ENCODE measurements at places on chromosomes 11 and 22.

DNA sequence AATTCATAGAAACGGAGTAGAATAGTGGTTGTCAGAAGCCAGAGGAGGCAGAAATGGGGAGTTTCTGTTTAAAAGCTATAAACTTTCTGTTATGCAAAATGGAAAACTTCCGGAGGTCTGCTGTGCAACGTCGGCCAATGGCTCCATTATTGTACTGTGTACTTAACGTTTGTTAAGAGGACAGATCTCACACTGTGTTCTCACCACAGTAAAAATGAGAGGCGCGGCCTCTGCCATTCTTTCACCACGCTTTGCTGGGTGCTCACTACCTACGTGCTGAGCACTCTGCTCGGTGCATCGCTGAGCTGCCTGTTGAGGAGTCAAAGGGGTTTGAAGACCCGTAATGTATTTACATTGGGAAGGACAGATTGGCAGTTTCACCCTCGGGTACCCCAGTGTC lies 218.8 kb upstream of the B3GAT1 start:
- no peak for DNase-seq

GRCh38 chr11:93718057-93718563 lies 23.2 kb downstream of the TAF1D start:
- DNase-seq: peak; percentile 33

GRCh38 chr11:60763692-60764369 lies 7.2 kb downstream of the MS4A15 start:
- DNase-seq: no peak

DNA sequence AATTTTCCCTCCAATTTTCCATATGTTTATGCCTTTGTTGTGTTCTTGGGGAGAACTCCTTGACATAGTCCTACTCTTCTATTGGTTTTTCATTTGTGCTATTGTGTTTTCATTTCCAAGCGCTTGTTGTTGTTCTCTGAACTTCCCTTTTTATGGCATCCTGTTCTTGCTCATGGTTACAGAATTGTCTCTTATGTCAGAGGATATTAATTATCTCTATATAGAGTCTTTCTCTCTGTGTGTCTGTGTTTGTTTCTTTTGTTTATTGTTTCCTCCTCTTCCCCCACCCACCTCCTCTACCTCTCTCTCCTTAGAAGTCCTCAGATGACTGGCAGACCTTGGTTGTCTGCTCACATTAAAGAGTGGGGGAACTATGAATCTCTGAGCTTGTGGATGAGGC lies 69.9 kb downstream of the HORMAD2 start:
- DNase-seq: no peak

DNA sequence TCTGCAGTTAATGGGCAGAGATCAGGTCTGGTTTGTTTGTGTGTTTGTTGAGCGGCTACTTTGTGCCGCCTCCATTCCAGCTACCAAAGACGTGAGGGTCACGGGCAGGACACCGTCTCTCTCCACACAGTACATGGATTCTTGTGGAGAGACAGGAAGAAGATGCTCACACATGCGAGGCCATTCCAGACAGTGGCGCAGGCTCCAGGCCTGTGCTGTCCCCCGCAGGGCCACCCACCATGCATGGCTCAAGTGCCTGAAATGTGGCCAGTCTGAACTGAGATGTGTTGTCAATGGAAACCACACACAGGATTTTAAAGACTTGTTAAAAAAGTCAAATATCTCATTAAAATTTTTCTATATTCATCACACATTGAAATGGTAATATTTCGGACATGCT lies 848.3 kb downstream of the TBC1D22A start:
- DNase-seq: no peak

- no peak for DNase-seq
These were observed 16.4 kb upstream of the CLTCL1 start for GRCh38 chr22:19307872-19308271.

DNA sequence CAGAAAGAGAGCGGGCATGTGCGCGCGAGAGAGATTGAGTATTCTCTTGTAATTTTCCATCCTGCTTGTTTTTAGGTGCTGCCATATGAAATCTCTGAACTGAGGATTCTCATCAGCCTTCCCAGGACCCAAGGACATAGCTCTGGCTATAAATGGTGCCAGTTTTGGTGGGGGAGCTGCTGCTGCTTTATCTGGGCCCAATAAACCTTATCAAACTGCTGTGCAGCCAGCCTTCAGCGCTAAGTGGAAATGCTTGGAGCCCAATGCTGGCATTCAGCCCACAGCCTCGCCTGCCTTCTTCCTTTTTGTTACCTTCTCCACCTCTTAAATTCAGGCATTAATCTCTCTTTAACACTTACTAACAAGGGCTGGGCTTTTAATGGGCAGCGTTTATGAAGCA lies 2.4 kb upstream of the ZBTB16 start:
- DNase-seq: no peak

DNA sequence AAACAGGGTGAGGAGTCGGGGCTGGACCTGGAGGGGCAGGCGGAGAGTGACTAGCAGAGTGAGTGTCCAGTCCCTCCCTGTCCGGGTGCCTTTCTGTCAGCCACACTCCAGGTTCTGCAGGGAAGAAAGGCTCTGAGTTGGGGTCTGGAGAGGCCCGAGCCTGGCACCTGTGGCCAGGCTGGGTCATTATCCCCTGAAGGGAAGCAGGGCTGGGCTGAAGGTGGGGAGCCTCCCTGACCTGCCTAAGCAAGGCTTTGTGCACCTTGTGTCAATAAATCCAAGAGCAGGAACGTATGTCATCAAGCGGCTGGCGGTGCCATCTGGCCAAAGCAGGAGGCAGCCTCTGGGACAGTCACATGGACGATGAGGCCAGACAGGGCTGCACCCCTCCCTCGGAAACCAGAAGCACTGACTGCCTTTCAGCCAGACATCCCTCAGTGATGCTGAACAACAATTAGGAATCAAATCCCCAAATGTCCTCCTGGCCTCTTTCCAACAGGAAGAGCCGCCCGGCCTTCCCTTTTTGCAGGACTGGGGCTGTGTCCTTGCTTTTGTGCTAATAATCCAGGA lies 73.9 kb upstream of the FGF3 start:
- DNase-seq: no peak

DNA sequence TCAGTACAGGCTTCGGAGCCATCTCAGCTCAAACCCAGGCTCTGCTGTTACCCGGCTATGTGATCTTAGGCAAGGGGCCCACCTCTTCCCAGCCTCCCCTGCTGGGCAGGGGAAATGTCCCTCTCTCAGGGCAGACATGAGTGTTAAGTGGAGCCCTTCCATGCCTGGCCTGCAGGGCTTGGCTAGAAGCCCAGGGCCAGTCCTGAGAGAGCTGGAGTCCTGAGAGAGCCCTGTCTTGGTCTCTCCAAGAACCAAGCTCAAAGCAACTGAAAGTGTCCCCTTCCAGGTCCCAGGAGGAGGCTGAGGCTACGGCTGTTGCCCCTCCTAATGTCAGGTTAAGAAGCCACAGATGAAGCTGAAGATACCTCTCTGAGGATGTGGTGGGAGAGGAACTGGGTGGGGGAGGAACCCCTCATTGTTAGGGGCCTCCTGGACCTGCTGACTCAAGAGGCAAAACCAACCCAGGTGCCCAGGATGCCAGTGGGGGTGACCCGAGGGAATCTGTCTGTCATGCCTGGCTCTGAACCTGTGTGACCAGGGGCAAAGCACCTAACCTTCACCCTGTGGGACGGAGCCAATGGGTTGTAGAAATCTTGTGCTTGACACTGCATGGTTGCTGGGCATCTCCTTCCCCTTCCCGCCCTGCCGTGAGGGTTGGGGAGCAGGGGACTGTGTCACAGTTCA lies 4.2 kb downstream of the ZP1 start:
- DNase-seq: no peak

- DNase-seq: no peak
These were observed 200.2 kb downstream of the PGR start for GRCh38 chr11:100929377-100929776.

GRCh38 chr11:108697872-108698473 lies 33.1 kb downstream of the DDX10 start:
- peak; percentile 59 for DNase-seq

- DNase-seq: peak; percentile 13
These were observed 114.1 kb downstream of the SERGEF start for GRCh38 chr11:17898782-17899181.

DNA sequence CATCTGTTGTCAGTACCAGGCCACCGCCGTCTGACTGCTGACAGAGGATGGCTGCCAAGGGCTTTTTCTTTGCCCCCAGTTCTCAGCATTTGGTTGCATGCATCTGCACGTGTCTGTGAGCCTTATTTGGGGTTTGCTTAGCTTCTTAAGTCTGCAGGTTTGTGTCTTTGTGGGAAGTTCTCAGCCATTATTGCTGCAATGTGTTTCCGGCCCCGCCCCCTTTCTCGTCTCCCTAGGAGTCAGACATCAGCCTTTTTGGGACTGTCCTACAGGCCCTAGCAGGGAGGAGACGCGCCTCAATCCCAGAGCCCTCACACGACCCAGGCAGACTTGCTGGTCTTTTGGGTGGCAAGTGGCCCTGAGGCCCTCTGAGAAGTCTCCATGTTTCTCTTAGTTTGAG lies 8.0 kb downstream of the MOB2 start:
- no peak for DNase-seq

DNA sequence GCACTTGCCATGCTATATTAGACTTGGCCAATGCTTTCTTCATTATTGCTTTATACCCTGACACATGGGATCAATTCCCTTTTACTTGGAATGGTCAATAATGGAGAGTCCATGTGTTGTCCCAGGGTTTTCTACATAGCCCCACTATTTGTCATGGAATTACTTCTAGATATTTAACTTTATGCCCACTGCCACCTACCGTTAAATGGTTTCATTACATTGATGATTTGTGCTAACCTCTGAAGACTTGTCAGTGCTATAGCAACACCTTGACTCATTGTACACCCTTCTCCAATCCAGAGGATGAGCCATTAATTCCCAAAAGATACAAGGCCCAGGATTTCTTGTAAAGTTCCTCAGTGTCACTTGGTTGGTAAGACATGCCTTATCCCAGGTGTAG lies 31.4 kb upstream of the SLC22A25 start:
- DNase-seq: no peak

GRCh38 chr11:118305726-118306125 lies 1.2 kb downstream of the CD3E start:
- DNase-seq: no peak

GRCh38 chr11:22670830-22671229 lies 4.4 kb downstream of the GAS2 start:
- DNase-seq: no peak

DNA sequence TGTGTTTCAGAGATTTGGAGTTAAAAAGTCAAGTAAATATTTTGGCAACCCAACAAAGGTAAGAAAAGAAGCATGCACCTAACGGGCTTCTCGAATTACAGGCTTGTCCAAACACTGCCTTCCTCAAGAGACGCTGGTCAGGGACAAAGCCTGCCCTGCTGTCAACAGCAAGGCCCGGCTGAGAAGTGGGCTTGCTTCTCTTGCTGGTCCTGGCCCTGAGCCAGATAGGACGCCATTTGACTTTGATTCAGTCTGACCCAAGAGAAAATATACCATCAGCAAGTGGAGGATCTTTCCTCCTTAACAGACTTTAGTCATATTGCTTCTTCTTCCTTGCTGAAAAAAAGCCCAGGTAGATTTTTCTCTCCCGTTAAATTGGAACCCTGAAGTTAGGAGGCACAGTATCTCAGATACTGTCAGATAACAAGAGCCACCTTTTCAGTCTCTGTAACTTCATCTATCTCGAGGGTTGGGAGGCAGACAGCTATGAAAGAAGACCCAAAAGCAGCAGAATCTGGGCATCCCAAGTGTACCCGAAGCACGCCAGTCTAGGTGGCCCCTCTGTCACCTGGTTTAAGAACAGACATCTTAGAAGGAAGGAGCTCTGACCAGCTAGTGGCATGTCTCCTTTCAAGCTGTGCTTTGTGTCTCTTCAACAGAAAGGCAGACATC lies 57.5 kb downstream of the C22orf31 start:
- no peak for DNase-seq

- no peak for DNase-seq
These were observed 515.6 kb upstream of the CCDC90B start for GRCh38 chr11:83801799-83802198.

- no peak for DNase-seq
These were observed 101.8 kb downstream of the PHF21B start for GRCh38 chr22:44907765-44908737.

DNA sequence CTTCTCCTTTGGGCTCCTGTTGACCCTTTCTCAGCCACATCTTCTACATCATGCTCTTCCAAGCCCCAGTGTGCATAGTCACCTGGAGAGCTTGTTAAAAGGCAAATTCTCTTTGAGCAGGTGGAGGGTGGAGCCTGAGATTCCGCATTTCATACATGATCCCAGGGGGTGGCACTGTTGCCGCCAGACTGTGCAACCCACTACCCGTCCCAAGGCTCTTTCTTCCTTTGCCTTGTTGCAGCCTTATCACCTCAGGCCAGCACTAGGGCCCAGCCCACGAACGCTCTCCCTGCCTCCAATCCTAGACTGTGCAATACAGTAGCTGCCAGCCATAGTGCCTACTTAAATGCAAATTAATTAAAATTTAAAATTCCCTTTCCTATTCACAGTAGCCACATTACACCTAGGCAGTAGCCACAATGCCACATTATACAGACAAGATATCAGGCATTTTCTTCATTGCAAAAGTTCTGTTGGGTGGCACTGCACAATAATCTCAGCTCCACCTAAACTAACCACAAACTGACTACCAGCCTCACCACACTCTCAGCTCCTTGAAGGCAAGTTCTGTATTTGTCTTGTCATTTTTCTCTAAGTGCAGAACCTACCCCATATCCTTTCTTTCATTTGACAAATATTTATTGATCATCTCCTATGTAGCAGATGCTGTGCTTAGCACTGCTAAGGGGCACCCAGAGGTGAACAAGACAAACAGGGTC lies 4.6 kb upstream of the KCNJ5 start:
- peak; percentile 44 for DNase-seq

DNA sequence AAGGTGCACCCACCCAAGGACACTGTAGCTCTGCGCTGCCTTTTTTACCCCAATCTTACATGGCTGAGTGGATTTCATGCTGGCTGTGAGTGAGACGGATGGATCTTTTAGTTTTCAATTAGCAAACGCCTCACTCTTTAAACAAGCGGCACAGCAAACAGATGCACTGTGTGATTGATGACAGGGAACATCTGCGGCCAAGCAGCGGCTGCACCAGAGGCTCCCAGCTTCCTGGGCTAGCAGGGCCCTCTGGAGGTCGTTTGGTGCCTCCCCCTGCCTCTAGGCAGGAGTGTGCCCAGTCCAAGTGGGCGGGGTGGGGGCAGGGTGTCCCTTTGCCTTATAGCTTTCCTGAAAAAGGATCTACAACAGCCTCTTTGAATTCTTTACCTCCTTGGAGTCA lies 2.1 kb upstream of the DRD2 start:
- no peak for DNase-seq

DNA sequence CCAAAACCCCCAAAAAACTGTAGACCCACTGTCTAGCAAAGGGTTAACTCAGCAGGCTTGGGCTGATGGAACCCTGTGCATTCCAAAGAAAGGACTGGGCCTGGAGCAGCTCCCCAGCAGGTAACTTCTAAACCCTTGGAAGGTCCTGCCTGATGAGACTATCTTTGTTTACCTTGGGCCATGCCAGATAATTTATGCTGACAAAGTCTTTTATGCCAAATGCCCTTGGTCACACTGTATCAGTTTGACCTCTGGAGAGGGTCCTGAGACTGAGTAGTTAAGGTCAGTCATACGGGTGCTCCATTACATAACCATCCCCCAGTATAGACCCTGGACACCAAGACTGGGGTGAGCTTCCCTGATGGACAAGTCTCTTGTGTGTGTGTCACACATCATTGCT lies 21.9 kb upstream of the DNAL4 start:
- DNase-seq: no peak

GRCh38 chr11:92552942-92553341 lies 328.3 kb downstream of the FAT3 start:
- no peak for DNase-seq
